Body of pancreas (tissue), 4 donors: ENCODE measurements at places on chromosomes 4 and X.

DNA sequence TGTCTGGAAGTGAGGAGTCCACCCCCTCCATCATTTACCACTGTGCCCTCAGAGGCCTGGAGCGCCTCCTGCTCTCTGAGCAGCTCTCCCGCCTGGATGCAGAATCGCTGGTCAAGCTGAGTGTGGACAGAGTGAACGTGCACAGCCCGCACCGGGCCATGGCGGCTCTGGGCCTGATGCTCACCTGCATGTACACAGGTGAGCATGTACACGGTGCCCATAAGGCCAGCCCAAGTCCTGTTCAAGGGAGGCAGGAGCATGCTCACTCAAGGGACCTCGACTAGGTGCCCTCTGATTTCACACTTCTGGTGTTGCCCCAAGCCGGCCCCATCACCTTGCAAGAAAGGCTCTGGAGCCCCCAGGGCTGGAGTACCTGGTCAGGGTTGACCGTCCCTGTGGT lies 13.4 kb upstream of the MSANTD1 start:
- DNase-seq, result no peak

DNA sequence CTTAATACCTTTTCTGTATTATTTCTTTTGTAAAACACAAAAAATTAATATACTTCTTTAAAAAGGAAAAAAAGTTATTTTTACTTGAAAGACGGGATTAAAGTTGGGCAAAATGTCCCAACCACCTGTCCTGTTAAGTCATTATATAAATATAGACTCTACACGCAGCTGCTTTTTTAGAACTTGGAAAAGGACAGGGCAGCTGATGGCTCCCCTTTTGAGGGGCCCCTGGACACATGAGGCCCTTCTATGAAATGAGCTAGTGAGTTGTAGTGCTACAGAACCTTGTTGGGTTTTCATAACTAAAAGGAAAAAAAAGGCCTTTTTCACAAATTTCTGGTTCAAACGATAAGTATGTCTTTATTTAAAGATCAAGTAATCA lies 600 bp upstream of the BEX2 start:
- no peak for DNase-seq

- DNase-seq, result no peak
Observed at GRCh38 chrX:1529756-1530155, 7.2 kb downstream of the P2RY8 start.

GRCh38 chrX:103941201-103941975 lies 21.0 kb upstream of the TMSB15B start:
- no peak for DNase-seq

GRCh38 chrX:148067285-148067684 lies 86.1 kb downstream of the FMR1NB start:
- DNase-seq, result no peak

- DNase-seq, result no peak
Observed at GRCh38 chr4:75306506-75306905, 207.7 kb downstream of the RCHY1 start.

GRCh38 chr4:88858752-88859151 lies 161.1 kb upstream of the NAP1L5 start:
- no peak for DNase-seq

GRCh38 chr4:187208651-187209050 lies 485.0 kb upstream of the FAT1 start:
- no peak for DNase-seq

- DNase-seq, result no peak
Observed at GRCh38 chr4:5999830-6000365, 18.3 kb downstream of the C4orf50 start.

GRCh38 chr4:154457471-154457870 lies 34.1 kb downstream of the DCHS2 start:
- DNase-seq, result no peak

DNA sequence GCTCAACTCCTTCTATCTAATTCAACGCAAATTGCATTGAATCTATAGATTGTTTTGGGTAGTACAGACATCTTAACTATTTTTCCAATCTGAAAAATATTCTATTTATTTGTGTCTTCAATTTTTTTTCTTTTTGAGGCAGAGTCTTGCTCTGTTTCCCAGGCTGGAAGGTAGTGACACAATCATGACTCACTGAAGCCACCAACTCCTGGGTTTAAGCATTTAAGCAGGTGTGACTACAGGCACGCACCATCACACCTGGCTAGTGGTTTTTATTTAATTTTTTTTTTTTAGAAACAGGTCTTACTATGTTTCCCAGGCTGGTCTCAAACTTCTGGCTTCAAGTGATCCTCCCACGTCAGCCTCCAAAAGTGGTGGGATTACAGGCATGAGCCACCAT lies 98.3 kb downstream of the GK start:
- no peak for DNase-seq

- no peak for DNase-seq
Observed at GRCh38 chrX:72395237-72395636, 89.5 kb upstream of the CITED1 start.

GRCh38 chr4:153335665-153336064 lies 8.8 kb upstream of the MND1 start:
- DNase-seq, result no peak
